Activated gamma-delta T cell treated with anti-CD3 and anti-CD28 coated beads, Interleukin-2, amount 50 U/mL, for 16 hours (primary cell): ENCODE measurements at places on chromosomes 3 and 15.

GRCh38 chr3:3199306-3199705 lies 19.8 kb upstream of the CRBN start:
- no peak for DNase-seq

DNA sequence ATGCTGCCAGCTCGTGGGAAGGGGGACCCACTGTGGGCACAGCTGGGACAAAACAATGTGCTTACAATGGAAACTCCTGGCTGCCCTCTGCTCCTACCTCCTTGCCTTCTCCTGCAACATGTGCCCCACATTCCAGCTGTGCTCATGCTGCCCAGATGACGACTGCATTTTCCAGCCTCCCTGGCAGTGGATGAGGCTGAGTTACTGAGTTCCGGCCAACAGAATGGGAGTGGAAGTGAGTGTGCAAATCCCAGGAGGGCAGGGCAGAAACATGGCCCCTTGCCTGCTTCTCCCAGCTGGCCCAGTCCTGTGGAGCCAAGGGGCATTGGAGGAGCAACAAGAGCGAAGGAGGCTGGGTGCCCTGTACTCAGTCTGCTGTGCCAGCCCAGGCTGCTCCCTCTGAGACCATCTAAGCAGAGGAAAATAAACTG lies 17.1 kb downstream of the KLF15 start:
- DNase-seq = no peak

- no peak for DNase-seq
These were observed 50.6 kb downstream of the KBTBD8 start for GRCh38 chr3:67048715-67049074.

DNA sequence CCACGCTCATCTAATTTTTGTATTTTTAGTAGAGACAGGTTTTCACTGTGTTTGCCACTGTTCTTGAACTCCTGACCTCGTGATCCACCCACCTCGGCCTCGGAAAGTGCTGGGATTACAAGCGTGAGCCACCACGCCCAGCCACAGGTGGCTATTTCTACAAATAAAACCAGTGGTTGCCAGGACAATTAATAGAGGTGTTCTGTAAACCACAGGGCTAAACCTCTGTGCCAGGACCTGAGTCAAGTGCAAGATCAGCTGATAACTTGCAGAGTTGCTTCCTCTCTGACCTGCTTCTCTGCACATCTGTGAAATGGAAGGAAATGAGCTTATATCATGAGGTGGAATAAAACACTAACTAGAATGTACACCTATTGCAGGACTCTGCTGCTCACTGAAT lies 72.8 kb downstream of the CD200R1L start:
- no peak for DNase-seq

GRCh38 chr3:169759256-169759655 lies 5.6 kb downstream of the TERC start:
- DNase-seq = no peak

DNA sequence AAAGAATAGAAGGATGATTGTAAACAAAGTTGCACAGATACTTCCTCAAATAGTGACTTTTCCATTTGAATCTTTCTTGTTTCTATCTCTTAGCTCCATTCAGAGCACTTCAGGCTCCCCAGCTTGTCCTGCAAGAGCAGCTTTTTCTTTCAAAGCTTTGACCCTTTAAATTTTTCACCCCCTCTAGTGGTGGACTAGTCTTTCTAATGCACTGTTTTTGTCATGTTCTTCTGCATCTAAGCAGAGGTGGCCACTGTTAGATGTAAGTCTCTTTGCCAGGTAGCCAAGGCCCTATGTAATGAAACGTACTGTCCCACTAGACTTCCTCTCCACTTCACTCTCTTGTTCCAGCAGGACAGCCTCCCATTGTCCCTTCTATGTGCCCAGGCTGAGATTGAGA lies 74.0 kb upstream of the MANF start:
- DNase-seq = no peak

- no peak for DNase-seq
These were observed 628.3 kb downstream of the ROBO1 start for GRCh38 chr3:79139395-79140068.

DNA sequence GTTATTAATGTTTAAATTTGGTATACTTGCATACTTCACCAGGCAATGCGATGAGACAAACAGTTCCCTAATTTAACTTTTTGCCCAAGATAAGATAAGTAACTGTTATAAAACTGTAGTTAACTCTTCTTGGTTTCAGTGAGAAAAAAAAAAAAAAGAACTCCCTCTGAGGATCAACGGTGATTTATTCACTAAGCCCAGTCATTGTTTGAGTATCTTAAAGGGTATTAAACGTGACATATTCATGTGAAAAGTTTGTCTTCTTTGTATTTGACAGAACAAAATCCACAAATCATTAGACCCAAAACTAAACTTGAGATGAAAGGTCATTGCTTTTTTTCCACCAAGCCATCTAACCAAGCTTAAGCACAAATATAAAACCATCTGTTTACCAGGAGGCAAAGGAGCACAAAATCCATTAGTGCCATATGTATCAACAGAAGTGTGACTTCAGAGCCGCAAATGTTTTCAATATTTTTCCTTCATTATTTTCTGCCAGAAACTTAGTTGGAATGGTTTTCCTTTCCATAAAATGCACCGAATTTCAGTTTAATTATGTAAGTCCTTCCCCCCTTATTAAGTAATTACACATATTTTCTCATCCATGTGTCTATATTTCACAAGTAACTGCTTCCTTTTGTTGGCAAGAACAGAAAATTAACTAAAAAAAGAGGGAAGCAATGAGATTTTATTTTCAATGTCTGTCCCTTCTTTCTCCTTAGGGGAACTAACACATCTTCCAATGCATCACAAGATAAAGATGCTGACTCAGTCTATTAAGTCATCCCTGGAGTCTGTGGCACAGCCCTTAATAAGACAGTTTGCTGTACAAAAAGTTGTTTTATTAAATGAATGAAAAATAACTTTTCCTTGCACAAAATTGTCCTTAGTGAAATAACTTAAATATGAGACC lies 92.2 kb upstream of the RAP2B start:
- no peak for DNase-seq

- DNase-seq = no peak
These were observed 298.0 kb upstream of the CTNNB1 start for GRCh38 chr3:40901298-40901697.

DNA sequence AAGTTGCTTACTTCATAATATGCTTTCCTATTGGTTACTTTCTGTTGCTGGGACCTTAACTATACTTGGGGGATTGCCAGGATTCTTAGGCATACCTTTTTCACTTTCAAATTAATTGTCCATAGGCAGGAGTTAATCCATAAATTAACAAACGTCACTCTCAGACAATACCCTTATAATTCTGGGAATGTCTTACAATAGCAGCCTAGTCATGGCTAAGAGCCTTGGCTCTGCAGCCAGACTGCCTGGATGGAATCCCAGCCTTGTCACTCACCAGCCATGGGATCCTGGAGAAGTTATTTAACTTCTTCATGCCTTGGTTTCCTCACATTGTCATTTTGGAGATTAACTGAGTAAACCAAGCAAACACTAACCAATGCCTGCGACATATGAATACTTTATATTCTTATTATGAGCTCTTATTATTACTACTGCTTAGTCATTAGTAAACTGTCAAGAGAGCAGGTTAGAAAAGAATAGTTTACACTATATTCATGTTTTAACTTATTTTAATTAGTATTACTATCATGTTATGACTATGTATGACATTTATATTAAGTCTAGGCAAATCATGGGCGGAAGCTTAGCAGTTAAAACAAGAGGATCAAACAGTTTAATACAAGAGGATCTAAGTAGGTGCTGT lies 29.0 kb downstream of the GYG1 start:
- no peak for DNase-seq

- DNase-seq = no peak
These were observed 13.3 kb downstream of the RPSA start for GRCh38 chr3:39419742-39420315.

DNA sequence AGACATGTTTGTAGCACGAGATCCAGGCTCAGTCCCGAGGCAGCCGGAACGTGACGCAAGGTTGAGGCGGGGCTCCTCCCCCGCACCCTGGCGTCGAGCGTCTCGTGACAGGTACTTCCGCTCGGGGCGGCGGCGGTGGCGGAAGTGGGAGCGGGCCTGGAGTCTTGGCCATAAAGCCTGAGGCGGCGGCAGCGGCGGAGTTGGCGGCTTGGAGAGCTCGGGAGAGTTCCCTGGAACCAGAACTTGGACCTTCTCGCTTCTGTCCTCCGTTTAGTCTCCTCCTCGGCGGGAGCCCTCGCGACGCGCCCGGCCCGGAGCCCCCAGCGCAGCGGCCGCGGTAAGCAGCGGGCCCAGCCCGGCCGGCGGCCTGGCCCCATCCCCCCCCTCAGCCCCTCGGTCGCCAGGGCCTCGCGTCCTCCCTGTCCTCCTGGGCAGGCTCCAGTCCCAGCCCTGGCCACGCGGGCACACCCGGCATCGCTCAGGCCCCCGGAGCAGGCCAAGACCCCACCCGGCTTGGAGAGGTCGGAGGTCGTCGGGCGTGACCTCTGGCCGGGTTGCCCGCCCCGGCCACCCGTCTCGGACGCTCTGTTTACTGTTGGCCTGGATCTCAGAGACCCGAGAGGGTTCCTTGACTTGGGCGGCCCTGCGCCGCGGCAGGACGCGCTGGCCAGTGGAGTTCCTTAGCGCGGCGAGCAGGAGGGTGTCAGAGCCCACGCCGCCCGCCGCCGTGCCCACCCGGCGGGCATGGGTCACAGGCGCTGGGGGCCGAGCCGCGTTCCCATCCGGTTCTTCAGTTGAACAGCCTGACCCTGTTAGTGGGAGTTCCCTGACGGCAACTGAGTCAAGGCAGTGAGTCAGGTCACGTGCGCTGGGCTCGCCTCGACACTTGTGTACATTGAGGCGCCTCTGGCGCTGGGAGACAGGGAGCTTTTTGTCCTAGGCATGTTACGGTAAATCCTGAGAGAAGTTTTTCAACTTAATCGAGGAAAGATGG lies at the start of gene RAB7A:
RAB7A (plus strand) TSS at position 161 of the 994 bp plus-strand sequence. CDS start 69,185 bp downstream, outside the sequence.
- DNase-seq = peak; percentile 94

DNA sequence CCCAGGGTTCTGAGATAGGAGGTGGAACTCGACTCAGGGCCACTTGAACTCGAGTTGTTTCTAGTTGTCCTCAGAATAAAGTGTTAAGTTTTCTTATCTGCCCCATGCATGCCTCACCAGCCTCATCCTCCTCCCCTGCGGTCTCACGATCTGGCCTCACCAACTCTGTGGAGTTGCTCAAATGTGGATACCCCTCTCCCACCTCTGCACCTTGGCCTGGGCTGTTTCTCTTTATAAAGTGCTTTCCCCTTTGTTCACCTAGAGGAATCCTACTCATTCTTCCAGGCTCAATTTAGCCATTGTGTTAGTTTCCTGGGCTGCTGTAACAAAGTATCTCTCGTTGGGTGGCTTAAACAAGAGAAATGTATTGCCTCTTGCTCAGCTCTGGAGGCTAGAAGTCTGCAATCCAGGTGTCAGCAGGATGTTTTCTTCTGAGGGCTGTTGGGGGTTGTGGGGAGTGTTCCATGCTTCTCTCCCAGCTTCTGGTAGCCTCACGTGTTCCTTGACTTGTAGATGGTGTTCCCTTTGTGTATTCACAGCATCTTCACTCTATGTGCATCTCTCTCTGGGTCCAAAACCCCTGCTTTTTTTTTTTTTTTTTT lies 100.7 kb downstream of the MEX3B start:
- DNase-seq = no peak

- no peak for DNase-seq
These were observed 67.2 kb downstream of the LSAMP start for GRCh38 chr3:116378077-116378476.

GRCh38 chr3:141656771-141657170 lies 81.3 kb upstream of the RNF7 start:
- no peak for DNase-seq

GRCh38 chr15:69824075-69824876 lies 273.4 kb downstream of the TLE3 start:
- no peak for DNase-seq

DNA sequence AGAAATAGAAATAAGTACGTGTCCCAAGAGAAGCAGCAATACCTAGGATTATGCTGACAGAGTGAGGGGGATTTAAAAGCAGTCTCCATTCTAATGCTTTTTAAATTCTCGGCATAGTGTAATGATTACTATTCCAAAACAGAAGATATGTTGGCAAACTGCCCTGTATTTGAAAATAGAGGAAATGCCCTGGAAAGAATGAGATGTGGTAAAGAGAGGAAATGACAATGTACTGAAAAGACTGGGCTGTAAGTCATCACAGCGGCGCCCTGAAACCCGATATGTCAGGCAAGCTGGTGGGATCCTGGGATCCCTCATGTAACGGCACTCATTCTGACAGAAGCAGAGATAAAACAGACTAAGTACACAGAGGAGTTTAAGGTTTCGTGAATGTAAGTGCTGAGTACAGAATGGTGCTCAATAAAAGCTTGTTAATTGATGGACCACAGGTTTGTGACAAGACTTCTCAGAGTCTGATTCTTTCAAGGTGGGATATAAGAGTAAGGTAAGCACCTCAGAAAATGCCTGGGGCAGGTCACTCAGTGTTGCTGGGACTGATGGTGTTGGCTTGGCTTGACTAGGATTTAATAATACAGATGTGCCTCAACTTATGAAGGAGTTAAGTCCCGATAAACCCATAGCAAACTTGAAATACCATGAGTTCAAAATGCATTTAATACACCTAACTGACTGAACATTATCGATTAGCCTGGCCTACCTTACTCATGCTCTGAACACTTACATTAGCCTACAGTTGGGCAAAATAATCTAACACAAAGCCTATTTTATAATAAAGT lies 91.4 kb downstream of the NFKBIZ start:
- no peak for DNase-seq

DNA sequence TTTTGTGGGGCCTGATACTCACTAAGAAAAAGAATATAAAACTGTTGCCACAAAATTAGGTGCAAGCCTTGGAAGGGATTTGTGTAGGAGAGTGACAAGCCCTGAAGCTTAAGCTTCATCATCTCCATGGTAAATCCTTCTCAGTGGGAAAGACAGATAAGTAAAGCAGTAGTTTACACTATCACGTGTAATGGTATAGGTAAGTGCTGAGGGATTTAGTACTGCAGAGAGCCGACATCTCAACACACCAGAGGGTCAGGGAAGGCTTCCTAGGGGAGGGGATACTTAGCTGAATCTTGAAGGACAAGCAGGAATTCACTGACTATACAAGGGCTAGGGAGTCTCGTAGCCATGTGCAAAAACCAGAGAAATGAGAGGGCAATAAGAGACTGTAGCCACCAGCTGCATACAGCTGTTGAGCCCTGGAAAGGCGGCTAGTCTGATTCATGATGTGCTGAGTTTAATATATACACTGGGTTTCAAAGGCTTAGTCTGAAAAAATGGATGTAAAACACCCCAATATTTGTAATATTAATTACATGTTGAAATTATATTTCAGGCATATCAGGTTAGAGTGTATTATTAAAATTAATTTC lies 11.1 kb downstream of the SLC24A1 start:
- DNase-seq = no peak

GRCh38 chr15:77547801-77548588 lies 84.7 kb downstream of the LINGO1 start:
- no peak for DNase-seq

GRCh38 chr15:66999046-66999968 lies 66.1 kb upstream of the SMAD3 start:
- no peak for DNase-seq

GRCh38 chr15:90221246-90221900 lies 12.4 kb downstream of the CIB1 start:
- no peak for DNase-seq

- no peak for DNase-seq
These were observed 37.1 kb downstream of the ZNF106 start for GRCh38 chr15:42453826-42454225.
